ENCODE measurements at places on chromosomes 11 and 22. TPM values are rescaled to one million over a fixed set of nuclear protein-coding genes. Genes with fewer than 3 reads are reported as not detected.

Gene RCOR2
- total RNA-seq, result 0.58 TPM

DNA sequence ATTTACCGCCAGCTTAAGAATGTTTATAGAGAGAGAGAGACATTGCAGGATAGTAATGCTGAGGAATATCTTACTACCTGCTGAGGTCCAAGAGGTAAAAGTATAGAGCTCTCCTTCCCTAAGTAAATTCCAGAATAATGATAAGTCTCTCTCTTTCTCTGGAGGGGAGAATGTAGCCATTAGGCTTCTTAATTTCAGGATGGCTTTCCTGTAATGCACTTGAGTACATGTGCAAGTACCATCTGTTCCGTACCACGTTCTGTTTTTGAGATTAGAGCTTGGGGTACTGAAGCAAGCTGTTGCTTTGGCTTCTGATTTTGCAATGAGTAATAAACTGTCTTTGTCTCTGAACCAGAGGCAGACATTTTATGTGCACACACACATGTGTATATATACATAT, 1314.0 kb downstream of the JRKL start:
- DNase-seq, result no peak
- H3K4me1 ChIP-seq, result no peaks in the 10 kb centered on the region
- no peaks in the 10 kb centered on the region for H3K36me3 ChIP-seq
- H3K4me3 ChIP-seq, result no peak overlapping the region
- no peaks in the 10 kb centered on the region for H3K27me3 ChIP-seq

DNA sequence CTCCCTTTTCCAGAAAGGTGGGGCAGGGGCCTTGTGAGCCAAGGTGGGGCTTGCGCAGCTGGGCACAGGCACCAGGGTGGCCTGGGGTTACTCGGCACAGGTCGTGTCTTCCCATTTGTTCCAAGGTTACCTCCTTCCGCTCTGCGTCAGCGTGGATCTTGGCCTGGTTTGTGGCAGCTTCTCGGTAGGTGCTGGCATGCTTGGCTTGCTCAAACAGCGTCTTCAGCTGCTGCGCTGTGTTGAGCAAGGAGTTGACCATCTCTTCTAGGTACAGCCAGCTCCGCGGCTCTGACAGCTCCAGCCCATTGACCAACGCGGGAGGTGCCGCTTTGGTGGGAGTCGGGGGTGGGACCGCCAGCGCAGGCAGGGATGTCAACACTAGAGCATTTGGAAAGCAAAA, 20.6 kb downstream of the DEAF1 start:
- no peak for DNase-seq
- H3K27ac ChIP-seq, result no peak overlapping the region
- H3K4me1 ChIP-seq, result no peaks in the 10 kb centered on the region
- no peak overlapping the region for H3K4me3 ChIP-seq
- no peaks in the 10 kb centered on the region for H3K27me3 ChIP-seq

DNA sequence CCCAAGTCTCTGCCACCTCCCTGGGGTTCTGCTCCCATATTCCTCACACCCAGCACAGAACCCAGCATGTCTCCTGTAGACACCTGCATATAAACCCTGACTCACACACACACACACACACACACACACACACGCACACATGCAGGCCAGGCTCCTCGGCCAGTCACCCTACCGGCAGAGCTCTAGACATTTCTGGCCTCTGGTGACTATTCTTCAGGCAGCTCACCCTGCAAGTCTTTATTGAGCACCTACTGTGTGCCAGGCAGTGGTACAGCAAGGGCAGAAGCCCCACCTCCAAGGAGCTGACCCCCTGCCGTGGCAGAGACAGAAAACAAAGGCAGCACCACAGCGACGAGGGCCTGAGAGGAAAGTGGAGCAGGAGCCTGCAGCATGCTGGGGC, 50.3 kb downstream of the CDKN1C start:
- no peak overlapping the region for H3K27ac ChIP-seq
- no peak overlapping the region for H3K4me3 ChIP-seq
- no peak for DNase-seq
- no peaks in the 10 kb centered on the region for H3K36me3 ChIP-seq
